ENCODE measurements at places on chromosomes 3 and 15.
A peak's percentile ranks its signal among the peaks of the same experiment; 100 is the strongest.

DNA sequence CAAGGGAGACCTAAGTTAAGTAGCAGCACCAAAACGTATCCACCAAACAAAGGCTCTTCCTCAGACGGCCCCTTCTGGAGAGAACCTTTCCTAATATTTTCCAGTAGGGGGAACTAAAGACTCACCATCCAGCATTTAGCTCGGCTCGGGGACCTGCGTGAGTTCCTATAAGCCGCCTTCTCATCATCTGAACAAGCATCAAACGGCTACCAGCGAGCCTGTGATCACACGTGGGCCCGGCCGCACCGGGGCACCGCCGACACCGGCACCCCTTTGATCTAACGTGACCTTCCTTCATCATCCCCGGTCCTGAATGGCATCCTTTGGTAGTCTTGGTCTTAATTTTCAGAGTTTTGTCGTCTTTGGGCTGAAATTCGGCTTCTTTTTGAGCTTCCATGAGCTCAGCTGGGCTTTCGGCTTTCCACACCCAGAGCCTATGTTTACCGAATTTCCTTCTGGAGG, 1.4 kb upstream of the ROBO2 start:
- no peak for ATAC-seq
- no peak overlapping the region for H3K4me3 ChIP-seq
- H3K4me1 ChIP-seq = no peaks in the 10 kb centered on the region
- no peaks in the 10 kb centered on the region for H3K36me3 ChIP-seq
- H3K27ac ChIP-seq = no peak overlapping the region

DNA sequence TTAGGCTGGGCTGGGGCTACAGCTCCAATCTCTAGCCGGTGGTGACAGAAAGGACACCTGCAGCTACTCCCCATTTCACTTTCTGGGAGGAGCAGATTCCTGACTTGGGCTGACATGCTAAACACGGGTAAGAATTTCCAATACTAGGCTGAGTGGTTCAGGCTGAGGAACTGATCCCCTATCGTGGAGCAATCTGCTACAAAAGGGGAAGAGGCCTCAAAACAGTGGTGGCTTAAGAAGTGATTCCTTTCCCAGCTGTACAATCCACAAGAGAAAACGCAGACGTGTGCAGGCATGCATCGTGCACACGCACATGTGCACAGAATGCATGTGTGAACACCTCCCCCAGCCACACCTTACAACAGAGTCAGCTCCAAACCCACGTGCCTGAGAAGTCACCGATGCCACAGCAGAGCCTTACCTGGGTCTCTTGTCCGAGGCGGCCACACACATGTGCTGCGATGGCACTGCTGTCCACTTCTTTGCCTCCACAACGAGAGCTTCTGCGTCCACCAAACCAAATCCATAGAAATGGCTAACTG, 86.7 kb upstream of the SNRPA1 start:
- no peak overlapping the region for H3K4me3 ChIP-seq
- H3K4me1 ChIP-seq = no peaks in the 10 kb centered on the region
- no peak overlapping the region for H3K27ac ChIP-seq
- ATAC-seq = no peak

DNA sequence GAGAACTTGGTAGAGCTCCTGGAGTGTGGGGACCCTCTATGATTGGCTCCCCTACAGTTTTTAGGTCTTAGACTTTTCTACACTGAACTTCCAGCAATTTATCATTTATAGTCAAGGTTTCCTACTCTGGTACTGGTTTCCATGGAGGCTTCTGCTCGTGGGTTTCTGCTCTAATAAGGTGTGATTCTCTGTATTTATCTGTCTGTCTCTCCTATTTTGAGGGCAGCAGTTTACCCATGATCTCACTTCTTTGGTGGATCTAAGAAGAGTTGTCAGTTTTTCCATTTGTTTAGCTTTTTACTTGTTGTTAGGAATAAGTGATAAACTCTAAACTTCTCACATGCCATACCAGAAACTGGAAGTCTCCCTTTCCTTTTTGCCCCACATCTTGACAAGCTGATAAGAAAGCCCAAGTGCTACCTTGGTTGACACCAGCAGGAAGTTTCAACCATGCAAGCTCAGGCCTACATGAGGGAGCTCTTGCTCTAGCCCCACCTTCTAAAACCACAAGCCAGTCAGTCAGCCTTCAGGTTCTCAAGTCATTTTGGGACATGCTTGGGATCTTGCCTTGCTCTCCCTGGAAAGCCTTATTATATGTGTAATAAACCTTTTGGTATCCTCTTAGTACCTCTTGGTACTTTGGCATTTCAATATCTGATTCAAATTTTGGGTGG, 10.0 kb downstream of the TIMMDC1 start:
- peaks cover 19% of the 10 kb centered on the region for H3K4me1 ChIP-seq
- peak overlapping the region; percentile 75 for H3K27ac ChIP-seq

GRCh38 chr3:148211725-148212124, 486.0 kb upstream of the AGTR1 start:
- no peaks in the 10 kb centered on the region for H3K36me3 ChIP-seq
- no peaks in the 10 kb centered on the region for H3K4me1 ChIP-seq
- no peak for ATAC-seq
- H3K4me3 ChIP-seq = no peak overlapping the region
- no peak overlapping the region for H3K27ac ChIP-seq
- no peaks in the 10 kb centered on the region for H3K27me3 ChIP-seq

DNA sequence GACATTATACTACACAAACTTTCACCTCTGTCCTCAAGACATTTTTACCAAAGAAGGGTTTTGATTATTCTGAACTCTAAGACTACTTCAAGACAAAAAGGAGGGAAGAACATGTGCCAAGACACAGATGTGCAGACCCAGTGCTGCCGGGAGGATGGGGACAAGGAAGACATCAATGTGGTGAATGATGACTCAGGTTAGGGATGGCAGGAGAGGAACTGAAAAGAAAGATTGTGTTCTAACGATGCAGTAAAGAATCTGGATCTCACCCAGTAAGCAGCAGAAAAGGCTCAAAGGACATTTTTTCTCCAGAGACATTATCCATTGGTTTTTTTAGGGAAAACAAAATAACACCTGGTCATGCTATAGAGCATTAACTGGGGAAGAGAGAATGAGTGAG, 449.9 kb upstream of the NR2F2 start:
- no peak for ATAC-seq
- H3K27me3 ChIP-seq = no peaks in the 10 kb centered on the region
- no peaks in the 10 kb centered on the region for H3K36me3 ChIP-seq
- H3K4me3 ChIP-seq = no peak overlapping the region

GRCh38 chr3:21795921-21796320, 44.9 kb upstream of the ZNF385D start:
- H3K4me1 ChIP-seq = no peaks in the 10 kb centered on the region
- no peak overlapping the region for H3K4me3 ChIP-seq
- no peak for ATAC-seq
- H3K27me3 ChIP-seq = no peaks in the 10 kb centered on the region

GRCh38 chr3:52289338-52289746, 1.7 kb downstream of the GLYCTK start:
- no peak overlapping the region for H3K27ac ChIP-seq
- ATAC-seq = no peak
